ENCODE measurements at places on chromosomes 7 and 10.

DNA sequence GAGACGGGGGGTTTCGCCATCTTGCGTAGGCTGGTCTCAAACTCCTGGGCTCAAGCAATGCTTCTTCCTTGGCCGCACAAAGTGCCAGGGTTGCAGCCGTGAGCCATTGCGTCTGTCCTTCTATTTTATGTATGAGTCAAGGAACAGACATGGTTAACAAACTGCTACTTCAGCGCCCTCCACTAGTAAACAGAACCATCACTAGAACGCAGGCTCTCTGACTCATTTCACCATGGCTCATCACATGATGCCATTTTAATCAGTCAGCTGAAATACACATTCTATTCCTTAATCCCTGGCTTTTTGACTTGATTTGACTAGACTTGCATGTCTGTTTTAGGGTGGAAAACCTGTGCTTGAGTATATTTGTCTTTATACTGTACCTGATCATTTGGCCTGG, 41.3 kb downstream of the CELF2 start:
- no peak for DNase-seq

DNA sequence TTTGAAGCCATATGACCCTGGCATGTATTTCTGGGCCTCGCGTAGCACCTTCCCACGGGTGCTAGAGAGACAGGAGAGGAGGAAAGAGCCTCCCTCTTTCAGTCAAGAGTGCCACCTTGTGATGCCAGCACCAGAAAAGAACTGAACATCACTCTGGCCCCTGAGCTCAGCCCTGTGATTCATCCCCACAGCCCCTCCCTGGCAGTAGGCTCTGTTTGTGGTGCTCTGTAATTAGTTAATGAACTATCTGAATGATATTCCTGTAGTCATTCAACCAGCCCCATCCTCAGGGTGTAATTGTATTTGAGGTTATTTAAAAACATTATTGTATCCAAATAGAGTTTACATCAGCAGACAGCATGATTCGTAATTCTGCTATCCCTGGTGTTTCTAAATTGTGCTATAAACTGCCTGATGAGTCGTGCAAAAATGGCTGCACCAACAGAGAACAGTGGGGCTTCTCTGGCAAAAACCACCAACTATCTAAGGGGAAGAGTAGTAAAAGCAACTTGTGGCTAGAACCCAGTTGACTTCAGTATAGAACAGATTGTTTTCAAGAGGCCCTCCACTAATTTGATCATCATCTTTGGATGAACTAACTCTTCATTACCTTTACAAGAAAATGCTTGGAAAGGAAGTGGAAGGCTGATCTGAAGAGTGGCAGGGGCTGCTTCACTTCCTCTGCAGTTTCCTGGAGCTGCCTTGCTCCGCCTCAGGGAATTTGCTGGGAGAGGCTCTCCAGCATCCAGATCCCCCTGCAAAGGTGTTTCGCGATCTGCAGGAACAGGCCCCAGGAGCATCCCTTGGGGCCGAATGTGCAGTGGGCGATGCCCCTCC, 23.7 kb upstream of the TIAL1 start:
- DNase-seq = no peak

DNA sequence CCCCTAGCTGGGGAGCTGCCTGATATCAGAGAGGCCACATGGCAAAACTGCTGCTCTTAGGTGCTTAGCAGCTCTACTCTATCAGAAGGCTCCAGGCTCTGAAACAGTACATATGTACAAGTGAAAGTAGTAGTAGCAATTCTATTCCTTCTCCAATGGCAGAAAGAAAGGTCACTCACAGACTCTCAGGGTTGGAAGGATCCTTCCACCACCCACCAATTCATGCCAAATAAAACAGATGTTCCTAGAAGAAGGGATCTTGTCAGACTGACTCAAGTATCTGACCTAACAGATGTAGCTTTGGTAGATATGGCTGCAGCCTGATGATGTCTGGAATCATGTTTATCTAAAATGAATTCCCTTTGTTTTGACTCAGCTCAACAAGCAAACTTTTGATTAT, 8.0 kb upstream of the ALDH18A1 start:
- DNase-seq = no peak

GRCh38 chr10:74096777-74097176, 53.9 kb downstream of the AP3M1 start:
- DNase-seq = no peak

- no peak for DNase-seq
These were observed 107.2 kb upstream of the TCF7L2 start for GRCh38 chr10:112842832-112843360.

- no peak for DNase-seq
These were observed 59.8 kb upstream of the MSRB2 start for GRCh38 chr10:23035569-23035968.

- DNase-seq = no peak
These were observed 885.4 kb downstream of the ZNF37A start for GRCh38 chr10:38979535-38979934.

Data from AG04449 (cell line).